Endothelial cell of umbilical vein (primary cell): ENCODE measurements at places on chromosomes 5 and 9. TPM values are rescaled to one million over a fixed set of nuclear protein-coding genes. Genes with fewer than 3 reads are reported as not detected.

Gene ADAMTSL1
- 16.9 and 18.4 TPM in 2 replicates for total RNA-seq

Gene CTXN3
- total RNA-seq, result not detected in 2 replicates

DNA sequence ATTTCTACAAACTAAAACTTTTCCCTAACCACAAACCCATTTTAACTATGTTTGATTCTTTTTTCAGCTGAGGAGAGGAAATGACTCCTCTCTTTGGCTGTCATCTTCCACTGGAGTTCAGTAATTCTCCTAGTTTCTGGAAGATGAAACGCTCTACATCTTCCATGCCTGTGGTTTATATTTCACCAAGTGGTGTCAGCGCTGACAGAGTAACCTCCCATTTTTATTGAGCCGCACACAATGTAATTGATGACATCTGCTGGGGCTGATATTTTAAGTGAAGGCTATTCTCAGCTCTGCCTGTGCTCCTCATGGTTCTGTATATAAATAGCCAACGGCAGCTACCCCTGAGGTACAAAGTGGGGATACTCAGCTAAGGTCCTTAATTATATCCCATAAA, 234.6 kb downstream of the SPOCK1 start:
- no peak for DNase-seq

GRCh38 chr9:19020886-19021455, 12.0 kb downstream of the SAXO1 start:
- DNase-seq, result no peak
